Esophagus squamous epithelium (tissue), 5 donors: ENCODE measurements at places on chromosomes 1 and 21. TPM values are rescaled to one million over a fixed set of nuclear protein-coding genes. Genes with fewer than 3 reads are reported as not detected.

GRCh38 chr1:169005776-169006175, 100.7 kb upstream of the ATP1B1 start:
- H3K27ac ChIP-seq = no peak overlapping the region
- H3K4me1 ChIP-seq = no peaks in the 10 kb centered on the region
- H3K36me3 ChIP-seq = no peaks in the 10 kb centered on the region
- H3K4me3 ChIP-seq = no peak overlapping the region
- no peak for DNase-seq

- H3K27me3 ChIP-seq = no peaks in the 10 kb centered on the region
- no peak overlapping the region for H3K4me3 ChIP-seq
- peaks cover 50% of the 10 kb centered on the region for H3K4me1 ChIP-seq
- peak overlapping the region; percentile 34 for H3K27ac ChIP-seq
- DNase-seq = no peak
Measured at GRCh38 chr1:15197591-15198447, 44.3 kb downstream of the TMEM51 start.

DNA sequence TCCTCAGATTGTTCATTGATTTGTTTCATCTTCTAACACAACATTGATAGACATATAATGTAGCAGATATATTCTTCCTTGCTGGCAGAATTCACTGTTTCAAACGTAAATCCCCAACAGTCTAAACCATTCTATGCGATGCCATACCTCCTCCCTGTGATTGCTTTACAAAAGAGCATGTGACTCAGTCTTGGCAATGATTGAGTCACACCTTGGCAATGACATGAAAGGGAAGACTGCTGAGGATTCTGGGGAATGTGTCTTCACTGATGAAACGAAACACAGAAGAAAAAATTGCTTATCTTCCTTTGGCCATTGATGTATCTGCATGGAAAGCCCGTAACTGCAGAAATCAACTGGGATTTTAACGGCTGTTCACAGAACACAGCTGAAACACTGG, 409.6 kb upstream of the ZRANB2 start:
- H3K27ac ChIP-seq = no peak overlapping the region
- H3K4me3 ChIP-seq = no peak overlapping the region
- no peaks in the 10 kb centered on the region for H3K4me1 ChIP-seq
- H3K27me3 ChIP-seq = no peaks in the 10 kb centered on the region

The SPATA21 gene
- total RNA-seq = not detected

GRCh38 chr1:201422436-201423030, 1.0 kb upstream of the TNNI1 start:
- no peak for DNase-seq
- no peaks in the 10 kb centered on the region for H3K36me3 ChIP-seq
- H3K4me3 ChIP-seq = no peak overlapping the region
- no peaks in the 10 kb centered on the region for H3K27me3 ChIP-seq
- H3K27ac ChIP-seq = no peak overlapping the region

- peak within 1 kb of the TSS; percentile 59 for H3K4me3 ChIP-seq
- H3K36me3 ChIP-seq = no peaks in the 10 kb centered on the region
- no peak for DNase-seq
- peak within 1 kb of the TSS; percentile 53 for H3K27ac ChIP-seq
- no peaks in the 10 kb centered on the region for H3K27me3 ChIP-seq
Measured at GRCh38 chr21:45542242-45542666, at the start of gene SLC19A1. Gene SLC19A1, minus strand, starts transcription at chr21:45542440. Its CDS starts 4,481 bp downstream, at chr21:45537959.

GRCh38 chr1:207578796-207579435, 66.0 kb upstream of the CR1L start:
- no peaks in the 10 kb centered on the region for H3K4me1 ChIP-seq
- H3K27me3 ChIP-seq = no peaks in the 10 kb centered on the region

DNA sequence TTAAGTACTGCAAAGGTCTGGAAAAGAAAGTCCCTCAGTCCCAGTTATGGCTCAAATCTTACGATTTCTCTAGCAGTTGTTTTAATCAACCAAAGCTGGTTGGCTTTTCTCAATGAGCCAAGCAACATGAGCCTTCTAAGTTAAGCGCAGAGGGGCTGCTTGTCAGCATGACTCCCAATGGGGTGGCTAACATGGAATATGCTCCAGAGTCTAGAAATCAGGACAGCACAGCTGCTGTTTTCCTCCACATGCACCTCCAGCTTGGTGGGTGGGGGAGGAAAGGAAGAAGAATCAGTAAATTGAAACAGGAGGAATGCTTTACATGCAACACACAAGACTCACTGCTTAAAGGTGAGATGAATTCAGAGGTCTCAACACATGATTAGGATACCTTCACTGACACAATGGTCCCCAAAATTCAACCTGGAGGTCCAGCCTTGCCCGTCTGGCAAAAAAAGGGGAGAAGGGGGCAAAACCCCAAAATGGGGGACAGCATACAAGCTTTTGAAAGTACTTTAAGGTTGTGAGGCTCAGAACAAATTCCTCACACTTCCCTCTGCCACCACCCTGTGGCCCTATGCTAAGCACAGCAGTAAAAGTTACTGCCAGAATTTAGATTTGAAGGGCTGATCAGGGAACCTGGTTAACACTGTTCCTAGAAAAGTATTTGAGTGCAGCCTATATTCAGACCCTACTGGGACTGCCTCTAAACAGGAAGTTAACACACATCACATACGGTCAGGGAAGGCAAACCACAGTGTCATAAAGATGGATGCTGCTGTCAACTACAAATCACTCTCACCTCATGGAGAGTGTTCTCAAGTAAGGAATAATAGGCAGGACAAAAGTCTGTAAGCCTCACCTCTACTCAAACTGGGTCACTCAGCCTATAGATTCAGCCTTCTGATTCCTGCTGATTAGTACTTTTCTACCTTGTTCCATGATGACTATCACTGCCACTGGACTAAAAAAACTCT, 2.6 kb downstream of the GATAD2B start:
- H3K27ac ChIP-seq = no peak overlapping the region
- DNase-seq = no peak
- no peaks in the 10 kb centered on the region for H3K36me3 ChIP-seq
- no peaks in the 10 kb centered on the region for H3K27me3 ChIP-seq
- H3K4me3 ChIP-seq = no peak overlapping the region

GRCh38 chr1:154661110-154661509, 53.1 kb upstream of the ADAR start:
- no peak overlapping the region for H3K4me3 ChIP-seq
- H3K27ac ChIP-seq = no peak overlapping the region
- no peaks in the 10 kb centered on the region for H3K36me3 ChIP-seq
- DNase-seq = no peak
- no peaks in the 10 kb centered on the region for H3K27me3 ChIP-seq
- H3K4me1 ChIP-seq = no peaks in the 10 kb centered on the region
